ENCODE measurements at places on chromosomes 11 and 22. TPM values are rescaled to one million over a fixed set of nuclear protein-coding genes. Genes with fewer than 3 reads are reported as not detected.
A peak's percentile ranks its signal among the peaks of the same experiment; 100 is the strongest.

DNA sequence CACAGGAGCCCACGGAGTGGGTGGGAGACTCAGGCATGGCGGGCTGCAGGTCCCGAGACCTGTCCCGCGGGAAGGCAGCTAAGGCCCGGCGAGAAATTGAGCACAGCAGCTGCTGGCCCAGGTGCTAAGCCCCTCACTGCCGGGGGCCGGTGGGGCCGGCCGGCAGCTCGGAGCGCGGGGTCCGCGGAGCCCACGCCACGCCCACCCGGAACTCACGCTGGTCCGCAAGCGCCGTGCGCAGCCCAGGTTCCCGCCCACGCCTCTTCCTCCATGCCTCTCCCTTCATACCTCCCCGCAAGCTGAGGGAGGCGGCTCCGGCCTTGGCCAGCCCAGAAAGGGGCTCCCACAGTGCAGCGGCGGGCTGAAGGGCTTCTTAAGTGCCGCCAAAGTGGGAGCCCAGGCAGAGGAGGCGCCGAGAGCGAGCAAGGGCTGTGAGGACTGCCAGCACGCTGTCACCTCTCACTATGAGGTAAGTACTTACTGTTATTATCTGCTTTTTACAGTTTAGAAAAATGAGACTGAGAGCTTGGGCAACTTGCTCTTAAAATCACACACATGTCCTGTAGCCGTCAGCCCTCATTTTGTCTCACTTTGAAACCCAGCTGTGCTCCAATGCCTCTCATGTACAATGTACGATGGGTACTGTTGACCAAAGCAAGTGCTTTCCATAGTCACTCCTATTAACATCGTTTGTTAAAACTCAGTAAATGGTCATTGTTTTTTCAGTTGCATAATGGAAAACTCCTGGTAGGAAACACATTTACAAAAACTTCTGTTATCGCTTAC, 12.2 kb upstream of the OR10D3 start:
- H3K27ac ChIP-seq = no peak overlapping the region
- no peaks in the 10 kb centered on the region for H3K27me3 ChIP-seq
- H3K4me1 ChIP-seq = no peaks in the 10 kb centered on the region
- DNase-seq = no peak
- no peaks in the 10 kb centered on the region for H3K36me3 ChIP-seq
- H3K4me3 ChIP-seq = no peak overlapping the region

GRCh38 chr11:33893711-33894397, 2.0 kb upstream of the LMO2 start:
- no peaks in the 10 kb centered on the region for H3K27me3 ChIP-seq
- no peak overlapping the region for H3K4me3 ChIP-seq
- H3K4me1 ChIP-seq = peaks cover 6% of the 10 kb centered on the region
- no peaks in the 10 kb centered on the region for H3K36me3 ChIP-seq
- no peak for DNase-seq

GRCh38 chr11:5336331-5336730, 7.0 kb downstream of the OR51B5 start:
- no peak overlapping the region for H3K4me3 ChIP-seq
- no peaks in the 10 kb centered on the region for H3K27me3 ChIP-seq
- no peaks in the 10 kb centered on the region for H3K4me1 ChIP-seq
- H3K27ac ChIP-seq = no peak overlapping the region
- H3K36me3 ChIP-seq = no peaks in the 10 kb centered on the region
- DNase-seq = no peak

TRPC6 gene
- total RNA-seq = 2.2 TPM

- H3K36me3 ChIP-seq = no peaks in the 10 kb centered on the region
- no peak overlapping the region for H3K4me3 ChIP-seq
- DNase-seq = no peak
- no peaks in the 10 kb centered on the region for H3K4me1 ChIP-seq
These were observed 72.6 kb downstream of the CELSR1 start for GRCh38 chr22:46464701-46465344.

- H3K4me1 ChIP-seq = no peaks in the 10 kb centered on the region
- DNase-seq = no peak
- no peaks in the 10 kb centered on the region for H3K36me3 ChIP-seq
- H3K27ac ChIP-seq = no peak overlapping the region
These were observed 23.1 kb upstream of the SPTBN2 start for GRCh38 chr11:66752148-66752547.

IGSF22 gene
- not detected for total RNA-seq

GRCh38 chr11:8341996-8342395, 78.3 kb upstream of the LMO1 start:
- no peaks in the 10 kb centered on the region for H3K36me3 ChIP-seq
- no peak overlapping the region for H3K27ac ChIP-seq
- H3K27me3 ChIP-seq = no peaks in the 10 kb centered on the region
- no peak overlapping the region for H3K4me3 ChIP-seq
- no peaks in the 10 kb centered on the region for H3K4me1 ChIP-seq
- no peak for DNase-seq

PLA2G6 gene
- total RNA-seq = 28.2 TPM

DNA sequence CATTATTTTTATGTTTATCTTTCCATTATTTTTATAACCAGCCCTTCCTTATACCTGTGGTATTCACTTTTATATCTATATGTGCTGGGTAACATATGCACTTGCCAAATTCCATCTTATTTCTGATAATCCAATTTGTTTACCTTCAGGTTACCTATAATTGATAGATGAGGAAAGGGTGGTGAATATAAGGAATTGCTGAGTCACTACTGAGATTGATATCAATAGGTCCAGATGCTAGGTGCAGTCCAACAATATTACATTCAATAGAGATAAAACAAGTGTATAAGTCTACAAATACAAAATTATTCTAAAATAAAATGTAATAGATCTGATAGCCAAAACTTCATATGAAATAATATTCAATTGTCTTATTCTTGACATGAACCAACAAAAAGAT, 759.0 kb upstream of the CCDC90B start:
- H3K4me3 ChIP-seq = no peak overlapping the region
- no peaks in the 10 kb centered on the region for H3K36me3 ChIP-seq
- no peaks in the 10 kb centered on the region for H3K4me1 ChIP-seq
- H3K27ac ChIP-seq = no peak overlapping the region
- no peaks in the 10 kb centered on the region for H3K27me3 ChIP-seq
- no peak for DNase-seq

- no peak overlapping the region for H3K4me3 ChIP-seq
- H3K36me3 ChIP-seq = no peaks in the 10 kb centered on the region
- no peaks in the 10 kb centered on the region for H3K4me1 ChIP-seq
- no peaks in the 10 kb centered on the region for H3K27me3 ChIP-seq
These were observed 6.6 kb upstream of the GAS2 start for GRCh38 chr11:22659783-22660182.

GRCh38 chr11:118917481-118918127, 8.1 kb downstream of the BCL9L start:
- DNase-seq = peak; percentile 82
- H3K4me3 ChIP-seq = no peak overlapping the region
- H3K27me3 ChIP-seq = no peaks in the 10 kb centered on the region

DNA sequence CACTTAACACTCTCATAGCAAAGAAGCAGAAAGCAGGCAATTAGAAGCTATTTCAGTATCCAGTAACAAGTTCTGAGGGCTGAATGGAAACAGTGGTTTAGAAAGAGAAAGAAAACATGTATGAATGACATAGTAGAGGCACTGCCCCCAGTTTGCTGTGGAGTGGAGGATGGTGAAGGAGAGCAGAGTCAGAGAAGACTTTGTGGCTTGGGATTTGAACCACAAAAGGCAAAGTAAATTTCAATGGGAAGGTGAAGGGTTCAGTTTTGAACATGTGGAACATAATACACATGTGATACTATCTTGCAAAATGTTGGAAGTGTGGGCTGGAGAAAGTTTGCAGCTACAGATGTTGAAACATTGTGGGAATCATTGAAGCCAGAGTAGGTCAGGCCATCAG, 81.4 kb downstream of the SNX19 start:
- H3K27ac ChIP-seq = no peak overlapping the region
- no peaks in the 10 kb centered on the region for H3K36me3 ChIP-seq
- peaks cover 2% of the 10 kb centered on the region for H3K27me3 ChIP-seq
- no peak overlapping the region for H3K4me3 ChIP-seq
- DNase-seq = no peak

DNA sequence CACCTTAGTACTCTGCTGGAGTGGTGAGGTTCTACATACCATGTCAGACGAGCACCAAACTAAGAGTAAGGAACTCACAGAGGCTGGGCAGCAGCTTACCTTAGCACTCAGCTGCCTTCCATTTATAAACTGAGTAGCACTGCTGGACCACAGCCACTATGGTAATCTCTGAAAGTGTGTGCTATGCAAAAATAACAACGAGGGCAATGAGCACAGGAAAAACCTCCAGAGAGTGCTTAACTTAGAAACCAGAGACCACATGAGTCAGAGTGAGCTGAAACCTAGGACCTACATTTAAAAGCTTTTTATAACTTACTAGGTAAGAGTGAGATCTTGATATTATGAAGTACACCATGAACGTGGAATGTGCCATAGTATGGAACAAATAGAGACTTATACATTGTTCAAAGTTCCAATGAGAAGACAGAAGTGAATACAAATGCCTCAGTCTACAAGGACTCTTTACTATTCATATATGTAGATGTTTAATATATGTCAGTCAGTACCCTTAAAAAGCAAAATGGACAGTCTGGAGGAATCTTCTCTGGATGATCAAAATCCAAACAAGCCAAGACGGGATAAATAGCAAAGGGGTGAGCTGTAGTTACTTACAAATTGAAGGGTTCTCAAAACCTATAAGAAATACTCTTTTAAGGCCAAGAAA, 17.2 kb upstream of the CD59 start:
- no peaks in the 10 kb centered on the region for H3K4me1 ChIP-seq
- H3K4me3 ChIP-seq = no peak overlapping the region
- H3K36me3 ChIP-seq = no peaks in the 10 kb centered on the region
- no peak for DNase-seq
- no peak overlapping the region for H3K27ac ChIP-seq
- H3K27me3 ChIP-seq = no peaks in the 10 kb centered on the region

TENM4 gene
- total RNA-seq = 18.4 TPM

- H3K36me3 ChIP-seq = no peaks in the 10 kb centered on the region
- no peak for DNase-seq
- H3K4me1 ChIP-seq = no peaks in the 10 kb centered on the region
- no peak overlapping the region for H3K4me3 ChIP-seq
These were observed 49.9 kb downstream of the RSF1 start for GRCh38 chr11:77770629-77771028.

PANX2 gene
- 2.1 TPM for total RNA-seq

VPREB1 gene
- not detected for total RNA-seq

- DNase-seq = peak; percentile 87
- no peaks in the 10 kb centered on the region for H3K27me3 ChIP-seq
- H3K27ac ChIP-seq = peak overlapping the region; percentile 90
- H3K4me3 ChIP-seq = no peak overlapping the region
- H3K4me1 ChIP-seq = peaks cover 13% of the 10 kb centered on the region
These were observed 47.8 kb downstream of the DBX1 start for GRCh38 chr11:20112291-20113148.

- peak; percentile 30 for DNase-seq
- peaks cover 35% of the 10 kb centered on the region for H3K4me1 ChIP-seq
- peak overlapping the region; percentile 64 for H3K27ac ChIP-seq
- H3K27me3 ChIP-seq = no peaks in the 10 kb centered on the region
- H3K4me3 ChIP-seq = no peak overlapping the region
These were observed 353.4 kb downstream of the TENM4 start for GRCh38 chr11:79087238-79087960.

ENTHD1 gene
- total RNA-seq = not detected

DNA sequence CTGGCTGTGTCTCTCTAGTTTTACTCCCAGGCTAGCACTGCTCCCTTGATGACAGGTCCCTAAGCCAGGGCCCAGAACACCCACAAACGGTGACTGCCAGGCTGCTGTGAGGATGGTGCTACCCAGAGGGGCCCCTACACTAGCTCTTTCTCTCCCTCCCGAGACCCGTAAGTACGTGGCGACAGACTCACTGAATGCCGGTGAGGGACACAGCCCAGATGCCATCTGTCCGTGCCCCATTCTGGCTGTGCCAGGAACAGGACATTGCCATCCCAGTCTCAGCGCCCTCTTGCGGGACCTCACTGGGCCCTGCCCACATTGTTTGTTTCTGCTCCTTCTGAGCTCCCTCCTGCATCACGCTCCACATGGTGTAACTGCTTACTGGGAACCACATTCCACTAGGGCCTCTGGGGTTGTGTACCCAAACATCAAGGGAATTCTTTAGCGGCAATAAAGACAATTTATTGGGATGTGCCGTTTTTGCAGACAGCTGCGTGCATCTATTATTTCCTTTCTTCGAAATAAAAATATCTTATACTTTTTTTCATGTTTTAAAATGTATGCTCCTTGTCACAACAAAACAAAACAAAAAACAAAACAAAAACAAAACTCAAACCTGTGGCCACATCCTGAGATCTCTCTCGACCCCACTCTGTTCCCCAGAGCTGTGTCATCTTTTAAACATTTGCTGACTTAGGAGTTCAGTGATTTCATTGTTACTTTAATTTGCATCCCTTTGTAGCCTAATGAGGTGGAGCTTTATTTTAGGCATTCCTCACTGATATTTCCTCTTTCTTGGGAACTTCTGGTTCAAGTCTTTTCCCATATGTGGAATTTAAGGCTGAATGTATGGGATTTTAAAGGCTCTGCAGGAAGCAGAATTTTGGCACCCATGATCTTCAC, 4.4 kb upstream of the TPCN2 start:
- no peaks in the 10 kb centered on the region for H3K27me3 ChIP-seq
- H3K36me3 ChIP-seq = no peaks in the 10 kb centered on the region
- DNase-seq = peak; percentile 77
- H3K4me3 ChIP-seq = no peak overlapping the region
- peaks cover 4% of the 10 kb centered on the region for H3K4me1 ChIP-seq
